ENCODE measurements at places on chromosomes 4 and X.

DNA sequence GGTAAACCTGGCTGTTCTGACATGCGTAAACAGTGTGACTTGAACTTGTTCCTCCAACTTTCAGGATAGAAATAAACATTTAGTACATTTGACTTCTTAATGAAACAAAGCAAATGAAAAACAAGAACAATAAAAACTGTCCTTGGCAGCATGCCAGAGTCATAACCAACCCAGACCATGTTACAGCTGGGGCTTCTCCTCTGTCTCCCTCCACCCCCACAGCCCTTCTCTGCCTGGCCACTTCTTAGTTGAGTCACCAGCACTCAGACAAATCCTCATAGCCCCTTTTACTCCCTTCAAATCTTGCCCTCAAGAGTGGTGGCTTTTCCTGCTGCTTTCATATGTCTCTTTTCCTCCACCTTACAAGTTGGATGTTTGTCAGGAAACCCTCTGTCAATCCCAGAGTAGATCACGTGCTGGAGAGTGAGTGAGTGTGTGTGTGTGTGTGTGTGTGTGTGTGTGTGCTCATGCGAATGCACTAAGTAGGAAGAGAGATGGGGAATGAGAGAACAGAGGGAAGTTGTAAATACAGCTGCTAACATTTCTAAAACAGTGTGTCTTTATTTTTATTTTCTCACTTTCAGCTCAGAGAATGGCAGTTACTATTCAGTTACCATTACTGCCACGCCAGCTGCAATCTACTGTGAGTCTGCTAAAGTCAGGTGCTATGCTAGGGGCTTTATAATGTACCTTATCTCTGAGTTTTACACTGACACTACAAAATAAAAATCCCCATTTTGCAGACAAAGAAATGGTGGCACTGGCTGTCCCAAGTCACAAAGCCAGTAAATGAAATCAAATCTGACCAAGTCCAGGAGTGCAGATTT, 15.0 kb downstream of the SCARB2 start:
- peak; percentile 15 for DNase-seq

GRCh38 chr4:20428436-20429160, 176.9 kb downstream of the SLIT2 start:
- DNase-seq = no peak

DNA sequence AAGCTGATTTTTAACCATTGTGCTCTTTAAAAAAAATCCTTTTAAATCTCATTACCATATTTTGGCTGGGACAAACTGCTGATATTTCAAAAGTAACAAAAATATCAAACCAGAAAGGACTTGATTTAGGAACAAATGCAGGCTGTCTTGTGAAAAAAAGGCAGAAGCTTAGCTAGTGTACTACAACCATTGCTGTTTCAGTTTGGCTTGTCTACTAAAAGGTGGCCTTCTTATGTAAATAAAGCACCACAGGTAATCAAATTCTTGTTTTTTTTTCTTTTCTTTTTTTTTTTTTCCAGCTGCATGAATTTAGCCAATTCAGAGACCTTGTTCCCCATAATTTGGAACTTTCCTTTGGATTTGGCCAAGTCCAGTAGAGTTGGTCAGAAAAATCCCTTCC, 43.8 kb upstream of the MAGEA8 start:
- DNase-seq = no peak

GRCh38 chr4:3329887-3330286, 37.1 kb downstream of the RGS12 start:
- DNase-seq = no peak

DNA sequence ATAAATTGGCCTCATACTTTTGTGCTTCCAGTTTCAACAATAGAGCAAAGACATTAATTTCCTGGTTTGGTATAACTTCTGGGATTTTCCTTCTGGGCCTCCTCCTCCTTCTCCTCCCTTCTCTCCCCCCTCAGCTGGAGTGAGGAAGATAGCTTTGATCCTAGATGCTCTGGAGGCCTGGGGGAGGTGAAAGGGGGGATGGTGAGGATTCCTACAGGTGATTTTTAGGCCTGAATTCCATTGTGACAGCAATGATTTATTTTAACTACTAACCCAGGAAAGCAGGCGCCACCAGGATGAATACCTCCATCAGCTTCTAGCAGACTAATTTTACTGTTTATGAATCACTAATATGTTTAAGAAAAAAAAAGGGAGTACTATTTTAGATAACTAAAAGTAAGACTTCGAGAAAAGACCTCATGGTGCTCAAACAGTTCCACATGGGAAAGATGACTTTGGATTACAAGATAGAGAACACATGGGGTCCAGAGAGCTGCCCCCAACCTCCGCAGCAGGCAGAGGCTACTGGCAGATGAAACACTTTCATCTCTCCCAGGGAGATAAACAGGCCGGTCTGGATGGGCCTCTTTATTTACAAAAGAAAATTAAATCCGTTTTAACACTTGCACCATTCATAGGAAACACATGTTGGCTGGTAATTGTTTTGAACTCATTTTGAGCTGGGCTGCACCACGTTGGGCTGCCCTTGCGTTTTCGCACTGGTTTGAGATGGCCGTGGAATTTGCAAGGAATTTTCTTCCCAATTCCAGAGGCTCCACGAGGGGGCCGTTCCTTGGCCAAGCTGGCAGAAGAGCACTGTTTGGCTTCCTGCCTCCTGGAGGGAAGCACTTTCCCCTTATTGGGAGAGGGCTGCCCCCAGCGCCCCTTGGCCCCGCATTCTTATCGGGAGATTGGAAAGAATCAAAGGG, 125.1 kb upstream of the STX18 start:
- DNase-seq = no peak

Data from stimulated activated CD4-positive, alpha-beta T cell treated with anti-CD3 and anti-CD28 coated beads, Interleukin-4, amount 100 ng/mL, for 4 hours (primary cell).